ENCODE measurements at places on chromosomes 5 and 9.

- DNase-seq: no peak
These were observed 1.3 kb downstream of the TMEM174 start for GRCh38 chr5:73174100-73174815.

DNA sequence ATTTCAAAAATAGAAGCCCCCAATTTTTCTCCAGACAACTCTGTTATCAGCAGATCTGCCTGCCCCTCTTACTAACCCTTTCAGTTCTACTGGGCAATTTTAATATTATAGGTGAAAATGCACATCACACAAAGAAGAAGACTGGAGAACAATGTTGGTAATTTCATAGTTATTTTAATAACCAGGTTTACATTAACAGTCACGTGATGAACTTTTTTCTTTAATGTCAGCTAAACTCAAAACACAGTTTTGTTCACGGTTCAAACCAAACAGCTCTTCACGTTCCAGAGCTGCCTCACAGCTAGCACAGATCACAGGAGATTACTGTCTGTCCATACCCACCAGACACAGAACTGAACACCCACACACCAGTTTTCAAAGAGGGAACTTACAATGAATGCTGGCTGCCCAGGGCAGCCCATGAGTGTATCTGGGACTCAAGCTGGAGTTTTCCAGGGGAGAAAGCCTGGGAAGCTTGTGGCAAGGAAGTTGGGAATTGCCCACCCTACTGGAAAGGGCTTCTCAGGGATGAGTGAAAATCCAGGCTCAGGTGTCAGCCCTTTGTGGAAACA lies 119.1 kb downstream of the DPYSL3 start:
- no peak for DNase-seq

DNA sequence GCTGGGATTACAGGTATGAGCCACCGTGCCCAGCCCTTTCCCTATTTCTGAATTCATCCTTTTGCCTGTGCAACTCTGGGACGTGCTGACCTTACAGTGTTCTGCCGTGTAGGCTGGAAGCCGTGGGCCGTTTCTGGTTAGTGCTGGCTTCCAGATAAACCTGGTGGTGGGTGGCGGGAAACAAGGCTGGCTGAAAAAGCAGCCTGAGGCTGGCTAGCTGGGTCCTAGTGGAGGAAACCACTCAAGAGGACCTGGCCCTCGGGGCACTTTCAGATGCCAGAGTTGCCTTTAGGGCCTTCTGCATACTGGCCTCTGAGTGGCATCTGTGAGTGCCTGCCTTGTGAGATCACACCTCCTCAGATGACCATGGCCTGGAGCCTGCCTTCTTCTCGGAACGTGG lies 26.9 kb downstream of the GALNT12 start:
- DNase-seq: no peak

GRCh38 chr9:83965350-83966208 lies 14.4 kb downstream of the HNRNPK start:
- DNase-seq: no peak

- no peak for DNase-seq
These were observed 41.7 kb upstream of the BARX1 start for GRCh38 chr9:93996863-93997262.

DNA sequence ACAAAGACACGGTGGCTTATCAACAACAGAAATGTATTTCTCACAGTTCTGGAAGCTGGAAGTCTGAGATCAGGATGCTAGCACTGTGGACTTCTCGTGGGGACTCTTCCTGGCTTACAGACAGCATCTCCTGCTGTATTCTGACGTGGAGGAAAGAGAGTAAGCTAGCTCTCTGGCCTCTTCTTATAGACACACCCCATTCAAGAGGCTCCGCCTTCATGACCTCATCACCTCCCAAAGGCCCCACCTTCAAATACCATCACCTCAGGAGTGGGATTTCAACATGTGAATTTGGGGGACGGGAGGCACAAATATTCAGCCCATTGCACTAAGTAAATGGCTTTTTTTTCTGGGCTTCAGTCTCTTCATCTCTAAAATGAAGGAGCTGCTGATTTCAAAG lies 27.6 kb downstream of the KCNMB1 start:
- no peak for DNase-seq

GRCh38 chr9:76395381-76395780 lies 1.2 kb upstream of the RFK start:
- DNase-seq: no peak

DNA sequence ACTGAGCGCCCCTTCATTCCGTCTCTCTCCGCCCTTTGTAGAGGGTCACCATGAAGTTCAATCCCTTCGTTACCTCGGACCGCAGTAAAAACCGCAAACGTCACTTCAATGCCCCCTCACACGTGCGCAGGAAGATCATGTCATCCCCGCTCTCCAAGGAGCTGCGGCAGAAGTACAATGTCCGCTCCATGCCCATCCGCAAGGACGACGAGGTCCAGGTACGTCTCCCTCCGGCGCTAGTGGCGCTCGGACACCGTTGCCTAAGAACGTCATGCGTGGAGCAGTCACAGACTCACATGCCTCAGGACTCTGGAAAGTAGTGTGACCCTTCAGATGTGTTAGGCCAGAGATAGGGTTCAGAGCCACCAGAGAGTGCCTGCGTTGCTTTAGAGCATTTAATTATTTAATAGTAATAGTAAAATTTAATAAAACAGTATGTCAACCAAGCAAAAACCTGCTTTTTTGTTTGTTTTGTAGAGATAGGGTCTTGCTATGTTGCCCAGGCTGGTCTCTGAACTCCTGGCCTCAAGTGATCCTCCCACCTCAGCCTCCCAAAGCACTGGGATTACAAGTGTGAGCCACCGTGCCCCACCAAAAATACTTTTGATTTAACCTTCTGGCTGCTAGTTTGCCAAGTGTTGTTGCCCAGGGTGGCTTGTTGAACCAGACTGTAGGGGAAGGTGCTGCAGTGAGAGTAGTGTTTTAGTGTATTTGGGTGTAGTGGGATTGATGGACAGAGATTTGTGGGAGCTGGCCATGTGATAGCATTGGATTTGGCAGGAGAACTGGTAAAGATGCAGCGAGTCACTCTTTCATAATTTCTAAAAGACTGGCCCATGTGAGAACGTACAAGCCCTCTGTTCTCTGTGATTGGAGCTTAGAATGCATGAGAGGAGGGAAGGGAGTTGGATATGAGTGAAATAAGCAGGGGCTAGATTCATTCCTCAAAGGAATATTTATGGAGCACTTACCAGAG lies 888 bp downstream of the RPL26L1 start:
- no peak for DNase-seq

DNA sequence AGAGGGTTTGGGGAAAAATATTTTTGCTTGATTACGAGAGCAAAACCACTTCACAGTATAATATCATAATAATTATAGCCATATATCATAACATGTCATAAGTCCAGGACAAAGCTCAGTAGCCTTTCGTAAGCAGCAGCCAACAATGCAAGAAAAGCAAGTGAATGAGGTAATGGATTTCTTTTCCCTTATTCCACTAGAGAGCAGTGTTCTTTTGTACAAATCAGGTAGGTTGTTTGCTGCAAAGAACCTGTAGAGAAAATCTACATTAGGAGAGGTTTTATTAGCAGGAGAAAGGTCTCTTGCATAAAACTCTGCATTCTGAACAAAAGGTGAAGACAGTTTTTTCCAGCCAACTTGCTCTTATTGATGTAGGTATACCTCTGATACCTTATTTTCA lies 1033.4 kb downstream of the TLE4 start:
- DNase-seq: no peak

- peak; percentile 80 for DNase-seq
These were observed 23.6 kb downstream of the PCDHGC5 start for GRCh38 chr5:141512390-141512910.

DNA sequence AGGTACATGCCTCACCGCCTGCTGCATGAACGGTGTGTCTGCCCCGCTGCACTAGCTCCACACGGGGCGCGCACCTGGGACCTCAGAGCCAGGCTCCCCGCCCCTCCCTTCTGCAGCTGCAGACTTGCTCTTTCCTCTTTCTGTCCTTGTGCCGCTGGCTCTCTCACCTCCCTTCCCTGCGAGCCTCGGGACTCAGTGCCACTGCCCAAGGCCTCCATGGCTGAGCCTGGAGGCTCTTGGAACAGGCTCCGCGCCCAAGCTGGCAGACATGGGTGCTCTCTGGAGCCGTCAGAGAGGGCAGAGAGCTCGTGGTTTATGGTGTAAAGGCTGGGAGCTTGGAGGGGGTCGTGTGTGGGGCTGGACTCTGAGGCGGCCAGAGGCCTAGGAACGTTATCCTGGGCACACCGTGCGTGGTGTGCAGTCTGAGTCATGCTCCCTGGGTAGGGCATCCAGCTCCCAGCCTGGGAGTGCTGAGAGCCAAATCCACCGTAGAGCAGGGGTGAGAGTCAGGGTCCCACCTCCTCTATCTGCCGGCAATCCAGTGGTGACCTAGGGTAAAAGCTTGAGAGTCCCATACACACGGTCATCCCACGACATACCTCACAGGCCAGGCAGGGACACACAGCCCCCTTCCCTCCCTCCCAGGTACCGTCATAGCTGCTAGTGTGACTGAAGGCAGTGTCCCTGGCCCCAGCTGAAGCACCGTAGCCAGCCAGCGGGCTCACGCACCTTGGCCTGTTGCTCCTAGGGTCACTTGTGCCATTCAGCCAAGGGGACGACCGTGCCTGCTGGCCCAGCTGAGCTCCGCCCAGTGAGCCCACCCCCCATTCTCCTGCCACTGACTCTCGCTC lies 22.4 kb downstream of the GOLGA2 start:
- DNase-seq: no peak

- no peak for DNase-seq
These were observed 260.3 kb upstream of the TNC start for GRCh38 chr9:115378241-115378640.

All from stimulated activated naive CD4-positive, alpha-beta T cell (primary cell).